ENCODE measurements at places on chromosomes 5 and 9.

DNA sequence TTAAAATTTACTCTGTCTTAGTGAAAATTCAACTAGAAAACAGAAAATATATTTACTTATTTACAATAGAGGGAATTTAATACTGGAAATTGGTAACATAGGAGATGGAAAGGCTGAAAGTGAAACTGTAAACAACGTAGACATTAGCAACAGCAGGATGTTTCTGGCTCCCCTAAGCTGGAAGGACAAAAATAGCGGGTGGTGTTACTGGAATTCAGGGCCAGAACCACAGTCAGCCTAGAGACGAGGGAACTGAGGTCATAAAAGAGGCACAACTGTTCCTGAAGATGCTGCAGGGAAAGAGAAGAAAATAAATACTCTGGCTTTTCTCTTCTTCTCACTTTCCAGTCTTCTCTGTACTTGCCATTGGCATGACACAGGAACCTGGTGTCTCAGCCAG, 80.4 kb upstream of the NIPBL start:
- DNase-seq = no peak

DNA sequence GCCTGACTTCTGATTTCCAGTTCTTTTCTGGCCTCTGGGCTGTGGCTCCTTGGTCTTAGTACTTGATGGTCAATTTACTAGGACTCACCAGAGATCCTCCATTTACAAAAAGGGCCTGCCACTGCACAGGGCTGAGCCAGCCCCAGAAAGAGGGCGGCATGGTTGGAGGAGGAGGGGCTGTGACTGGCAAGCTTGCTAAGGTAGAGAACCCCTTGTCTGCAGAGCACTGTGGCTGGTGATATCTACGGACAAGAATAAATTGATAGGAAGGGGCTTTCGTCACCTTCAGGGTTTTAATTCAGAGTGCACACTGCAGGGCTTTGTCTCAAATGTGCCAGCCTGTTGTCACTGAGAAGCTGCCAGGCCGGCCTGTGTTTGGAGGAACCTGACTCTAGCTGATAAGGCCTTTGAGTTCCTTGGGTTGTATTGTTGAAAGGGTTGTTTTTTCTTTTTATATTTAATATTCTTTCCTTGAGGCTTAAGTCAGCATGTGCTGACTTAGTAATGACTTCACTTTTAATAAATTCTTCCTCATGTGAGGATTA, 15.1 kb downstream of the SLC22A5 start:
- DNase-seq = no peak

DNA sequence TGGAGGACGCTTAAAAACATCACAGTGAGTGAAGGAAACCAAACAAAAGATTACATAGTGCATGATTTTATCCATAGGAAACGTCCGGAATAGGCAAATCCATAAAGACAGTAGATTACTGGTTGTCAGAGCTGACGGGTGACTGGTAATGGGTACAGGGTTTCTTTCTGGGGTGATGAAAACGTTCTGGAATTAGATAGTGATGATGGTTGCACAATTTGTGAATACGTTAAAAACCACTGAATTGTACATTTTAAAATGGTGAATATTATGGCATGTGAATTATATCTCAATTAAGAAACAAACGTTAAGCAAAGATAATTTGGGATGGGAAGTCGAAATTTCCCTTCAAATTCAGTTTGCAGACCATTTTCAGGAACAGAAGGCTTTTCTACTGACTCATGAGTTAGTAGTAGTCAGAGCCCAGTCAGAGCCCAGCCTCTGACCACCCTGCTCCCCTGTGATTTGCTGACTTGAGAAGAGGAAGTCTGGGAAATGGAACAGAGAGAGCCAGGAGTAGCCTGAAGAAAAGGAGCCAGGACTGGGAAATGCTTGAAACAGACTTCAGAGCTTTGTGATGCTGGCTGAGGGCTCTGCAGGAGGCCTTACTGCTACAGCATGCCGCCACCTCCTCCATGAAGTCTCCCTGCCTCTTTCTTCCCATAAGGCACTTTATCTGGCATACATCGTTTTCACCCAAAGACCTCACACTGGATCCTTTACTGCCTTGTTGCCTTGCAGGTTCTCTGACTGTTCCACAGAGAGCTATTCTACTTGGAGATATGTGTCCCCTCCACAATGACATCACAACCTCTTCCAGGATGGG, 46.4 kb upstream of the CTNNA1 start:
- no peak for DNase-seq

- DNase-seq = no peak
Observed at GRCh38 chr9:90892918-90893317, 91.3 kb downstream of the SYK start.

- no peak for DNase-seq
Observed at GRCh38 chr5:31366941-31367340, 165.0 kb downstream of the DROSHA start.

GRCh38 chr9:33129886-33130881, 37.0 kb downstream of the B4GALT1 start:
- no peak for DNase-seq

GRCh38 chr9:125544988-125545651, 161.9 kb downstream of the MAPKAP1 start:
- no peak for DNase-seq

- no peak for DNase-seq
Observed at GRCh38 chr9:116447934-116448333, 239.2 kb upstream of the TRIM32 start.

All from CD4-positive, alpha-beta T cell treated with Interleukin-17A for 4 hours (primary cell).